ENCODE measurements at places on chromosomes 4 and X. TPM values are rescaled to one million over a fixed set of nuclear protein-coding genes. Genes with fewer than 3 reads are reported as not detected.

The TSC22D3 gene
- 202 TPM for total RNA-seq

The ZNF185 gene
- 2.2 TPM for total RNA-seq

The CT45A2 gene
- not detected for total RNA-seq

The NPNT gene
- total RNA-seq = not detected

The CHRNA9 gene
- not detected for total RNA-seq

The CNGA1 gene
- total RNA-seq = not detected

The PABPC1L2B gene
- not detected for total RNA-seq

The KCTD8 gene
- not detected for total RNA-seq

The ZXDA gene
- total RNA-seq = 12.6 TPM

The DUX4 gene
- not detected for total RNA-seq

The LANCL3 gene
- 0.17 TPM for total RNA-seq

The SOWAHD gene
- total RNA-seq = 2.0 TPM

The FAM184B gene
- total RNA-seq = not detected

The SCRG1 gene
- not detected for total RNA-seq

The TCEAL6 gene
- not detected for total RNA-seq

The TMSB15C gene
- 2.8 TPM for total RNA-seq

The SNCA gene
- 1.4 TPM for total RNA-seq

The ADAMTS3 gene
- not detected for total RNA-seq

Measured in CD4-positive, alpha-beta memory T cell (primary cell).